ENCODE measurements at places on chromosomes 7 and 10.

- DNase-seq = peak; percentile 14
Measured at GRCh38 chr7:122886357-122887081, at the start of gene CADPS2. Gene CADPS2, minus strand, starts transcription at chr7:122886460. Its CDS starts 123 bp downstream, at chr7:122886337.

GRCh38 chr10:101570428-101571270, 17.4 kb downstream of the POLL start:
- no peak for DNase-seq

- no peak for DNase-seq
Measured at GRCh38 chr7:140609646-140610045, 31.0 kb downstream of the DENND2A start.

GRCh38 chr7:152523916-152524315, 88.1 kb upstream of the KMT2C start:
- DNase-seq = no peak

DNA sequence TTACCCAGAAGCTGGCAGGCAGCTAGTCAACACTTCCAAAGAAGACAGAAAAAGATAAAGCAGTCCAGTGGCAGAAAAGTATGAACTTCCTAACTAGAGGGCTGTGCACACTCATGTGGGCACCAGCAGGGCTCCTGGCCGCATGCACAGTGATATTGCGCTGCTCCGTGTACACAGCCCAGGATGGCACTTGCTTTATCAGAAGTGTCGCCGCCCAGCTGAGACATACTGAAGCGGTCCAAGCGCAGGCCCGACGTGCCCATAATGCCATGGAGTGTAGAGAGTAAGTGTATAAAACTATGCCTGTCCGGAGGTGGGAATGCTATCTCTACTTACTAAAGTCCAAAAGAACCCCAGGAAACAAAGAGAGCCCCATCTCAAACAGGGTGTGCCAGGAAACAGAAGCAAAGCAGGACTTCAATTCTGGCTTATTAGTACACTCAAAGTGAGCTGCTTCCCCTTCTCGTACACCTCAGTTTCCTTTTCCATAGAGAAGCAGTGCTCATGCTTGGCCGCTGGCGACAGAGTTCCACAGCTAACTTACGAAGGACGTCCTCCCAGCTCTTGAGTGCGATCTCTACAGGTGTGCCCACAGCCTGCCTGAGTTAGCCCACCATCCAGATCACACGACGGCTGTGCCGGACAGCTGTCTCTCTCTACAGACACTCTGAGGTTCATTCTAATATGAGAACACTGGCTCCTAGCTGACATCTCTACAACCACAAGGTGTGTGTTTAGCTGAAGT, 234.3 kb downstream of the COBL start:
- no peak for DNase-seq

DNA sequence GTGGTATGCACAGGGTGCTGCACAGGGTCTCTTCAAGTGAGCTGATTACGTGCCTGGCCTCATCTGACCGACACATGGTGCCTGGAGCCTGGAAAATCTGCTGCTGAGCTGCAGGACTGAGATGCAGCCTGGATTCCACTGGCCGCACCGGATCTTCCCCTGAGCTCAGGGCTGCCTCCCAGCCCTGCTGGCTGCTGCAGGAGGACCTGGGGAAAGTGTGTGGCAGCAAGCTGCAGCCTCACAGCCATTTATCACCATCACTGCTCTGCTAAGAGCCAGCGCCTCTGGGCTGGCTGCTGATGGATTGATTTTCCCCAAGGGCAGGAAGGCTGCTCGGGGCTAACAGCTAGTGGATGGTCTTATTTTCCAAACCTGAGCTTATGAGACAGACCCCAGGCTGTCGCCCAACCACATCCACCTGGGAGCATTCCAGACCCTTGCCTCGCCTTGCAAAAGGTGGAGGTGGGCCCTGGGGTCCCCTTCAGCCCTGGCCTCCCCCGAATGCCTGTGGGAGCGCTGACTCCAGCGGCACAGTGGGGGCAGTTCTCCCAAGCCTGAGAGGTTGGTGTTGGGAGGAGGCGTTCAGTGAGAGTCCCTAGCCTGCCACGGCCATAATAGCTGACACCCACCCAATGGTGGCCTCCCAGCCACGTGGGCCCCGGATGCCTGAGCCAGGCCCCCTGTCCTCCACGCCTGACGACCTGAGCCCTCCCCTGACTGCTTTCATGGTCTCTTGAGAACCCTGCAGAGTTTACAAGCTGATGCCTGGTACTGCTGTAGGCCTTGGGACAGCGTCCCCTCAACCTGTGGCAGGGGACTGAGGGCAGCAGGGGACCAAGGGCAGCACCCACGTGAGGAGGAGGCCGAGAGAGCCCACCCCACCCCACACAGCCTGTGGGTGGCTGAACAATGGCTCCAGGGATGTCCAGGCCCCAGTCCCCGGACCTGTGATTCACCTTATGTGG, 38.2 kb downstream of the STK32C start:
- no peak for DNase-seq

Data from cortex of kidney (tissue), 1 donor.